ENCODE measurements at places on chromosomes 2 and 18. TPM values are rescaled to one million over a fixed set of nuclear protein-coding genes. Genes with fewer than 3 reads are reported as not detected.

The BOK gene
- 4.7 TPM for polyA plus RNA-seq

The GPC1 gene
- 28.0 TPM for polyA plus RNA-seq

The SAG gene
- polyA plus RNA-seq = not detected

The TAF4B gene
- polyA plus RNA-seq = 0.63 TPM

The BCL2 gene
- polyA plus RNA-seq = 4.3 TPM

DNA sequence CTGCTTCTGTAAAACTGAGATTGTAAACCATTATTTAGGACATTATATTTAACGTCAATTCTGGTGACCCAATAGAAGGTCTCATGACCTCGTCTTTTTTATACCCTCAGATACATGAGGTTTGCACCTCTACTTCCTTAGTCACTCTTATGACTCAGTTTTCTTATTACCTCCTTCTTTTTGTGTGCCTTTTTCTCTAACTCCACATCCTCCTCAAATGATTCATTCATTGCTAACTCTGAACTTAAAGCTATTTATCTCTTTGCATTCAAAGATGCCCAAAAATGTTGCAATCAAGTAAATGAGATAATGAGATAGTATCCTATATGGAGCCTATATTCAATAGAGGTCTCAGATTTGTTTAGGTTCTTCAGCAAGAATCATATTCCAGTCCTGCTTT is 121.0 kb upstream of the KYNU start:
- no peak for DNase-seq

DNA sequence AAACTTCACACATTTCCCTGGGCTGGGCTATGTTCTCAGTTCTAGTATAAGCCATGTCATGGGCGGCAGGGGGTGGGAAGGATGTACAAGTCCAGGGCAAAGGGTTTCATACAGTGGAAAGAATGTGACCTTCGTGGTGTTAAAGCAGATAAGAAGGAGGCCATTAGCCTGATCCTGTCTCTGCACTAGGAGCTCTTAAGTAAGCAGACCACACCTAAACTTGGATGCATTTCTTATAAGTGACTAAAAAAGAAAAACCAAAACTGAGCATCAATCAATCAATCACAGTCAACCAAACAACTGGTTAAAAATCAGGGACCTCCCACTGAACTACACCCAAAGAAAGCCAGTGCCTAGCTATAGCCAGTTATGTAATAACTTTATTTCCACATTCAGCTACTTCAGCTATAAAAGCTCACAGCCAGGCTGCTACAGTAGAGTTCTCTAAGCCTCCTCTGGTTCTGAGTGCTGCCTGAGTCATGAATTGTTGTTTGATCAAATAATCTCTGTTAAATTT is 46.8 kb upstream of the RIOK3 start:
- DNase-seq = no peak

GRCh38 chr2:171688129-171688465 is 828 bp downstream of the DYNC1I2 start:
- no peak for DNase-seq

DNA sequence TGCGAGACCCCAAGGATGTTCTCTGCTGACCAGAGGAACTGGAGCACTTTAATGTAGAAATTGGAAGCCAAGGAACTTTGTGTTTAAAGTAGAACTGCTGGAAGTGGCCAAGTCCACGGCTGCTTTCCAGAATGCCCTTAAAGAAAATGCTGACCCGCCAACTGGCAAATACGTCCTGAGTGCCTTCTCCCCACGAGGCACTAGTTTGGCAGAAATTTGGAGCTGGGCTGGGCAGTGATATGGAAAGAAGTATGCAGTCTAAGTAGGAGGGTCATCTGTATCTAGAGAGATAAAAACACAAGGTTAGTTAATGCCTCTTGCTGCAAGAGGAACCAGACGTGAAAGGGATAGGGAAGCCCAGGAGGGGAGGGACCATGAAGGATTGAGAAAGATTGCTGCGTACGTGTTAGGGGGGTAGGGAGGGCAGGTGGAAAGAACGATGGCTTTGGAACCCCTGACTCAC is 59.3 kb upstream of the RFX8 start:
- DNase-seq = no peak

DNA sequence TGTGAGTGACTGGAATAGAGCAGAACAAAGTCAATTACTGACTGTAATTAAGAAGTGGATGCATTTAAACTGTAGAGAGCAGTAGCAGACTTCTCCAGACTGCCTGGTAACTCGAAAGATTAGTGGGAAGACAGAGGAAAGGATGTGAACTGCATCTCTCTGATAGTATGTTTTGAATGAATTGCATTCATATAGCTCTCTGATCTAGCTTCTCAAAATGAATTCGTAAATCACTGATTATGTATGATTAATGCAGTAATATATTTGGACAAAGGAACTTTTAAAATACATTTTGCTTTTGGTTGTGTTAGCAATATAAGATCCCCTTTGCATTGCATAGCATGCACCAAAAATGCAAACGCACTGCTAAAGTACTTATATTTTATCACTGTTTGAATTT is 304.0 kb downstream of the ARHGAP15 start:
- DNase-seq = no peak

DNA sequence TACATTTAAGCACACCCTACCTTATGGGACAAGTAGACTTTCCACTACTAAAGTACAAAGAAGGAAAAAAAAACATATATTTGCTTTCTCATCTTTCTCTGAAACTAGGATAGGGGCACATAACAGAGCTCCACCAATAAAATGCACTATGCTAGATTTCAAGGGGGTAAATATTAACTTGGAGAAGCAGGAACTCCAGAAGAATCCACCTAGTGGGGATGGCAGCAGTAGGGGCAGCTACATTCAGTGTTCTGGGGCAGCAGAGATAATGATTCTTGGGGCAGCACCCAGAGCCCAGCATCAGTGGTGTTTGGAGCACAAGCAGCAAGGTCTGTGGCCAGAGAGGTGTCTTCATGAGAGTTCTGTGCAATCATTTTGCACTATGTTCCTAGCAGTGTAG is 64.7 kb downstream of the DTNB start:
- no peak for DNase-seq

DNA sequence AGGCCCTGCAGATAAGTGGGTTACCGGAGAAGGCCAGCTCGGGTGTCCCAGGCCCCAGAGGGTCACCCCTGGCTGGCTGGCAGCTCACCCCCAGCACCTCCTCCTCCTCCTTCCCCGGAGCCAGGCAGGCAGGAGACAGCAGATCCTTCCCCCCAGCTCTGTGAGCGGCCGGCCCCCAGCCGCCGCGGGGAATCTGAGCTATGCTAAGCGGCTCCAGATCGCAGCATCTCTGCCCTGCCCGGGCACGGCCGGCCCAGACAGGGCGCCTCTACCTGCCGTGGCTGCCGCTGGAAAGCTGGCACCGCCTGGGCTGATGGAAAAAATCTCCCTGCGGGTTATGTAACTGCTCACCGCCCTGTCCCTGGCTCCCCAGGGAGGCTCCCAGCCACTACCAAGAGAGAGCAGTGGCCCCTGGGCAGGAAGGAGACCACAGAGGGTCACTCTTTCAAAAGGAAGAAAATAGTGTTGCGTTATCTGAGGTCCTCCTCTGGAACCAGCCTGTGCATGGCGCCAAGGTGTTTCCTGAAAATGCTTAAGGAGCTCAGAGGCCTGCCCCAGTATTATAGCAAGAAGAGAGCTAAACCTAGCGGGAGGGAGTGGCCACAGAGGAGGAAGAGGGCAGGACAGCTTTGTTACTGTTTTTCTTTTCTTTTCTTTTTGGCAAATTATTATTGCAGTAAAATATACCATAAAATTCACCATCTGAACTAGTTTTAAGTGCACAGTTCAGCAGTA is 179.0 kb downstream of the SMAD7 start:
- no peak for DNase-seq

DNA sequence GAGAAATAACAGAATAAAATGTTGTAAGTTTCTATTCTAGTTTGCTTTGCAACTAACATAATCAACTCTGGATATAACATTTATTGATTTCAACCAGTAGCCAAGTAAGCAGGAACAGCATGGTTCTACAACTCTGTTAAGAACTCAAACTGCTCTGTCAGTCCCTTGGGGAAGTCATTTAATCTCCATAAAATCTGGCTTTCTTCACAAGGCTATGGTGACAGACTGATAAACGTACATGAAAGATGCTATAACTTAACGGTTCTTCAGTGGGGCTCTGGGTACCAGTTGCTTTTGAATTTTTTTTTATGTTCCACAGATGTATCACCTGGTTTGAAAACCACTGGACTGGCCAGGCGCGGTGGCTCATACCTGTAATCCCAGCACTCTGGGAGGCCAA is 10.3 kb downstream of the PSME4 start:
- no peak for DNase-seq

DNA sequence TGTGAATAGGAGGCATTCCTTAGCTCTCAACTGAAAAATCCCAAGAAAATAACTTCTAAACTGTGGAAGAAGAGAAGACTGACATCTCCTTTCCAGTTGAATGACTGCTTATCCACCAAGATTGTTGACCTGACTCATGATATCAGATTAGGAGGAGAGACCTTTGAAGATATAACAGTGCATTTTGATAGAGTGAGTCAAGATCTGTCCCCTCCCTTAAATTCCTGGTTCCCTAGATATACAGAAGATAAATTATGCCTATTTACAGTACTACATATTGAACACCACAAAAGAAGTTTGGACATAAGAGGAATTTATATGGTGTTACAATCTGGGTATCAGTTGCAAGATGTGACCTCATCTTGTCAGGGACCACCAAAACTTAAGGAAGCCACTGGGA is 285.3 kb upstream of the ZSWIM2 start:
- DNase-seq = no peak

DNA sequence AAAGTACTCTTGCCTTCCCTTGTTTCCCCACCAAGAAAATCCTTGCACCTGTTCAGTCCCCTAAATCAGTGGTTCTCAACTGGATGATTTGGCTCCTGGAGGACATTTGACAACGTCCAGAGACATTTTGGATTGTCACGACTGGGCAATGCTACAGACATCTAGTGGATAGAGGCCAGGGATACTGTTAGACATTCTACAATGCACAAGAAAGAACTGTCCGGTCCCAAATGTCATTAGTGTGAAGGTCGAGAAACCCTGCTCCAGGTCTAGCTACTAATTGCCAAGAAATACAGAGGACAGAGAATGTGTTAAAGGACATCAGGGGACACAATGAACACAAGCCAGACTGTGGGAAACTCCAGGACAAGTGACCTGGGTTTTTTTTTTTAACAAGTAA is 60.0 kb downstream of the LRP2 start:
- DNase-seq = no peak

DNA sequence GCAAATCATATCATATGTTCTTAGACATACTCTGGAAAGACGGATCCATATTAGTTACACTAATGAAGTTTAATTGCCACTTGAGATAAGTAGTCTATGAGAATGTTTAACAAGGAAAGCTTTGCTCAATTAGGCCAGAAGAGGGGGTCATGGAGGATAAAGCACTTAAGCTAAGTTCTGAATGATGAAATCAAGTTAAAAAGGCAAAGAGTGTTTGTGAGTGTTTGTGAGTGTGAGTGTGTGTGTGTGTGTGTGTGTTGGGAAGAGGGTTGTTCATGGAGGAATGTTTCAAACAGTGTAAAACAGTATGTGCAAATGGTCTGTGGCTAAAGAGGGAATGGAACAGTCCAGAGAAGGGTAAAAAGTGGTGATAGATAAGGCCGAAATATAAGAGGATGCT is 360.9 kb downstream of the ERBB4 start:
- no peak for DNase-seq

- no peak for DNase-seq
Measured at GRCh38 chr2:54240515-54241469, 15.2 kb downstream of the TSPYL6 start.

- no peak for DNase-seq
Measured at GRCh38 chr2:12594590-12594989, 122.1 kb upstream of the TRIB2 start.

- no peak for DNase-seq
Measured at GRCh38 chr2:134657650-134658250, 61.0 kb downstream of the TMEM163 start.

DNA sequence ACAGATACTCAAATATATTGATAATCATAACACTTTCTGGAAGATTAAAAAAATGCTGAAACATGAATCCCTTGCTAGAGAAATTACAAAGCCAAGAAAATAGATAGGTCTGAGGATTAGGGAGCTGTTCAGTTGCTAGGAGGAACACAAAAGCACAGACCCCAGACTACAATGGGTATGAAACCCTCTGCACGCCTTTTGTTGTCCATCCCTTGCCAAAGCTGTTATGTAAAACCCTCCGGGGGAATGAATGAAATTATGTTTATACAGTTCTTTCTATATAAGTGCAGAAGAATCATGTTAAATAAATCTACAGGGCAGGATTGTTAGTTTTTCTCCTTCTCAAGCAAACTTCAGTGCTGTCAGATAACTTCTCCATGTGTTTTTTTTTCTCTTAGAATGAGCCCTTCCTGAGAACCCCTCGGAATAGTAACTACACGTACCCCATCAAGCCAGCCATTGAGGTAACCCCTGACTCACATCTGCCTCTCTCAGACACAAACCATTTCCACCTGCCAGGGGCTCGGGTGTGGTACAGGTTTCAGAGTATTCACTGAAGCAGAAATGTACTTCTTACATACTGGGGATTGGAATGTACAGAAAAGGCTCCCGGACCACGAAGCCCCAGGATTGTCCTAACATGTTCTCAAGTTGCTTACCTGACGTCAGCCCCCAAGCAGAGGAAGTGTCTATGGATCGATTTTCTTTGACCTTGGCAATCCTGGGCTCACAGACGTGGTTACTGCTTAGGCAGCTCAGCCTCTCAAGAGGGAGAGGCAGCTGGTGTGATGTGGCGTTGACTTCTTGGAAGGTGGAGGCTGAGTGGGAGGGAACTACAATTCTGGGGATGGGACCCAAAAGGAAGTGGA is 118.0 kb downstream of the PLB1 start:
- DNase-seq = peak; percentile 30

DNA sequence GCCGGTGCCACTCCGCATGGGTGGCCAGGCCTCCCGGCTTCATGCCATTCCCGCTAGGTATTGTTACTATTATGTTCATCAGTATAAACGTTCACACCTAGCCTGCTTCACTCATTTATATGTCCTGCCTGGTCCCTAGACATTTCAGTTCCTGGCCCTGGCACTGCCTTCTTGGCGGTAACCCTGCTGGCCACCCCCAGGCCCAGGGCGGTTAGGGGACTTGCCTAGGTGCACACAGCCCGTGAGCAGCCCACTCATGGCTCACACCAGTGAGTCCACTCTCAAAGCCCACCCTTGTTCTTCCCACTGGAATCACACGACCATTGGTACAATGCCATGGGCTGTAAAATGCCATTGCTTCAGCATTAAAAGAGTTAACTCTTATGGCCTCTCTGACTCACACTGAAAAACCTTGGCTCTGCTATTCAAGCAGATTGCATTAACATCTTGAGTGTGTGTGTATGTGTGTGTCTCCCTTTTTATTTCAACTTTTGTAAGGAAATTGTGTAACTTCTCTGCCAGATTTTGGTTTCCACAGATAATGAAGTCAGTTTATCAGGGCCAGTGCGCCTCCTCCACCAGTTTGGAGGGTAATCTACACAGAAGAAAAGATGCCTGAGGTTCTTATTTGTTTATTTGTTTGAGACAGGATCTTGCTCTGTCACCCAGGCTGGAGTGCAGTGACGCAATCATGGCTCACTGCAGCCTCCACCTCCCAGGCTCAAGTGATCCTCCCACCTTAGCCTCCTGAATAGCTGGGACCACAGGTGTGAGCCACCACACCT is 74.2 kb downstream of the RAB31 start:
- DNase-seq = no peak
